ENCODE measurements at places on chromosomes 3 and 15. TPM values are rescaled to one million over a fixed set of nuclear protein-coding genes. Genes with fewer than 3 reads are reported as not detected.

GRCh38 chr3:104879919-104880318 is 486.8 kb upstream of the ALCAM start:
- H3K27me3 ChIP-seq = no peaks in the 10 kb centered on the region
- no peaks in the 10 kb centered on the region for H3K4me1 ChIP-seq
- no peak overlapping the region for H3K4me3 ChIP-seq

GOLGA6L9 gene
- 0.84 TPM for total RNA-seq

GRCh38 chr15:63362885-63363284 is 18.8 kb downstream of the CA12 start:
- no peak overlapping the region for H3K4me3 ChIP-seq
- no peaks in the 10 kb centered on the region for H3K27me3 ChIP-seq
- H3K36me3 ChIP-seq = no peaks in the 10 kb centered on the region
- no peak overlapping the region for H3K27ac ChIP-seq

- no peaks in the 10 kb centered on the region for H3K27me3 ChIP-seq
- no peak overlapping the region for H3K27ac ChIP-seq
- no peak for DNase-seq
- no peaks in the 10 kb centered on the region for H3K4me1 ChIP-seq
Observed at GRCh38 chr3:175270198-175270837, 411.2 kb downstream of the NAALADL2 start.

GRCh38 chr15:71588746-71589145 is 221.6 kb upstream of the NR2E3 start:
- no peak overlapping the region for H3K4me3 ChIP-seq
- no peaks in the 10 kb centered on the region for H3K4me1 ChIP-seq
- no peaks in the 10 kb centered on the region for H3K36me3 ChIP-seq
- H3K27ac ChIP-seq = no peak overlapping the region
- DNase-seq = no peak

TRAIP gene
- total RNA-seq = 0.55 TPM

C3orf85 gene
- total RNA-seq = 12.6 TPM

LCTL gene
- total RNA-seq = not detected

DNA sequence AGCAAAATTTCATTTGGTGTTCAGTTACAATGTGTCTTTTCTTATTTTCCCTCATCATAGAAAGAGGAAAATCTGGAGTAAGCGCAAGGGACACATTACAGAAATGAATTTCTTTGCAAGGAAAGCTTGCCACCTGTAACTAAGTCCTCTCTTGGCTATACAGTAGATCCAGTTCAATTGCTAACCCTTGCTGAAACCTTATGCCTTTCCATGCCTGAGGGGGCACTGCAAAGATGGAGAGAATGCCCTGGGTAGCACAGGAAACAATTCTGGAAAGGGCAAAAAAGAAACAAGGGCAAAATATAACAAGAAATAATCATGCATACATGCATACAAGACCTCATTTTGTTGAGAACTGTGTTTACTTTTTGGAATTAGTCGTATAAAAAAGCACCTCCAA is 4.3 kb downstream of the CADM2 start:
- H3K27me3 ChIP-seq = peaks cover 18% of the 10 kb centered on the region
- no peak overlapping the region for H3K4me3 ChIP-seq
- no peaks in the 10 kb centered on the region for H3K36me3 ChIP-seq
- no peak overlapping the region for H3K27ac ChIP-seq
- H3K4me1 ChIP-seq = no peaks in the 10 kb centered on the region
